NCI-H187 (cell line): ENCODE measurements at places on chromosomes 13 and 19.

DNA sequence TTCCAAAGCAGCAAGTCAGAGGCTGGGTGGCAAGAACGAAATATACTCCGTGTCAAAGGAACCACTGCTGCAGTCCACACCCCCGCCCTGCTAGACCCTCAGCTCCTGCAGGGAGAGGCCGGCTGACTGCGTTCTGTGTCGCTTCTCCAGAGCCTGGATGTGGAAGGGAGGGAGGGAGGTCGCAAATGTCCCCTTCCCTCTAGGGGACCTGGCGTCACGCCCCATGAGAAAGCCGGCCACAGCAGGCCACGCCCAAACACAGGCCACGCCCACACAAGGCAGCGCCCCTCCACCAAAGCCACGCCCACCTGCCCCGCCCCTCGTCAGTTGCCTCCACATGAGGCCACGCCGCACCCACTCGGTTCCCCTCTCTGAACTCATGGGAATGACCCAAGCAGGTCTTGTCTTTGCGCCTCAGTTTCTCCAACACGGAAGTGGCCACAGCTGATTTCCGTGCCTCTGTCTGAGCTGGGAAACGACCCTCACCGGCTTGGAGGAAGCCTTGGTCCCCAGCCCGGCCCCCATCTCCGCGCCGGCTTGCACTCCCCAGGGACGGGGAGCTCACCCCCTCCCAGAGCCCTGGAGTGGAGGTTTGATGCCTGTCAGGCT, 38.4 kb upstream of the TCF3 start:
- DNase-seq: no peak

DNA sequence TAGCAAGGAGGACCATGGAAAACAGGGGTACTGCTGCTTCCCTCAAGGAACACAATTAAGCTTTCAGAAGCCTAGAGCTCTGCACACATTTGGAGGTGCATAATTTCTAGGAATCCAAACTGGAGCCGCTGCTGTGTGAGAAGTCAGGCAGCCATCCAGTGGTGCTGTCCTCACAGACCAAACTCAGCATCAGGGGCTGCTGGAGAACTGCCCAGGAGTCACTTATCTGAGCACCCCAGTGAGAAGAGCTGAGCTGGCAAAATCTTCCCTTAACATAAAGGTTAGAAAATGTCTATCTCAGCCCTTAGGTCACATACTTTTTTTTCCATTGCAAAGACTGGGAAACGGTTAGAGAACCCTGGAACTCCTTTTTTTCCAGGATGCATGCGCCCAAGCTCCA, 72.8 kb downstream of the ATP7B start:
- no peak for DNase-seq

DNA sequence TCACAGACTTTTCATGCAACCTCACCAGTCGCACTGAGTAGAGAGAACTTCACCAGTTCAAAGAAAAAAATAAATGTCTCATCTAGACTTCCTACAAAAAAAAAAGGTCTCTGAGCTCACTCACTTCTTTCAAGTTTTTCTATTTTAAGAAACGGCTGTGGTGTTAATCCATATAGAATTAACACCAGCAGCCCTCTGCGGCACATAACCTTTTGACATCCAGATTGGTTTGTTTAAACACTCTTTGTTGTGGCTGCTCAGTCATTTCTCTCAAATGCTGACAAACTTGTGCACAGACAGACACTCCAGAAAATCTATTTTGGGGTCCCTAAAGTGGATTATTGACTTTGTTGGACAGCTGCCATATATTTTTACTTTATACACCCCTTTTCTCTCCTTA, 874.9 kb downstream of the EFNB2 start:
- DNase-seq: no peak

GRCh38 chr13:45479661-45480060, 14.9 kb downstream of the COG3 start:
- DNase-seq: no peak
